Stimulated activated naive B cell treated with anti-CD40 and anti-IgM and Interleukin-4, amounts not matched to agents 10 μg/mL and 1 μg/mL and 100 μg/mL, for 72 hours (primary cell): ENCODE measurements at places on chromosomes 2 and 18.

DNA sequence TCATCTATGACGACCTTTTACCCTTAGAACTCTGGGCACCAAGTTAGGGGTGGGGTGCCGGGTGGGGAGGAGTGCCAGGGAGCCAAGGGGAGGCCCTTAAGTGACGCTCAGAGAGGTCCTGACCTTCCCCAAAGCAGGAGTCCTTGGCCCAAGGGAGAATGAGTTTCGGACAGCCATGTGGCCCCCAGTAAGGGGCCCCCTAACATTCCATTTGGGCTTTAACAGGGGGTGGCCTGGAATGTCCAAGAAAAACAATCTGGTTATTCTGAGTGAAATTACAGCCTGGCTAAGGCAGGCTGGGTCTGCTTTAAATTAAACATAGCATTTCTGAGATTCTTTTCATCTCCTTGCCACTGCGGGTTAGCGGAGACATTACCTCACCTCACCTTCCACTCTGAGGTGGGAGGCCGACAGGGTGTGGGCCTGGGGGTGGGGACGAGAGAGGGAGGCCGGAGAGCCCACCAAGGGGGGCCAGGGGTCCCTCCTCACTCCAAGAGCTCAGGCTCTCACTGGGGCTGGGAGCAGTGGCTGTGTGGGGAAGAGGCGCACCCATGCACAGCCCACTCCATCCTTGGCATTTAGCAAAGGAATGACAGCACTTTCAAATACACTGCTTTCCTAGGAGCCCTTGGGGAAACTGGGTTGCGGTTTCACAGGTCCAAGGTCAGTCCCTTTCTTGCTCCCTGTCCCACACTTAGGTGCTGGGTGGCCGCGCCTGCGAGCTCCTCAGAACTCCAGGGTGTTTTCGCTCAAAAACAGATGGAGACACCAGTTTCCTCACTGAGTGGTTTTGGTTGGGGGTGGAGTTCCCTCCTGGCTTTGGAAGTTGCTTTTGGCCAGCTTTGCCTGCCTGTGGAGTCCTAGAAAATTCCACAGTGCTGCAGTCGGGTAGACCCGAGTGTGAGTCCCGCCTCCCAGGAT is 107.4 kb downstream of the POLR1A start:
- DNase-seq, result no peak

DNA sequence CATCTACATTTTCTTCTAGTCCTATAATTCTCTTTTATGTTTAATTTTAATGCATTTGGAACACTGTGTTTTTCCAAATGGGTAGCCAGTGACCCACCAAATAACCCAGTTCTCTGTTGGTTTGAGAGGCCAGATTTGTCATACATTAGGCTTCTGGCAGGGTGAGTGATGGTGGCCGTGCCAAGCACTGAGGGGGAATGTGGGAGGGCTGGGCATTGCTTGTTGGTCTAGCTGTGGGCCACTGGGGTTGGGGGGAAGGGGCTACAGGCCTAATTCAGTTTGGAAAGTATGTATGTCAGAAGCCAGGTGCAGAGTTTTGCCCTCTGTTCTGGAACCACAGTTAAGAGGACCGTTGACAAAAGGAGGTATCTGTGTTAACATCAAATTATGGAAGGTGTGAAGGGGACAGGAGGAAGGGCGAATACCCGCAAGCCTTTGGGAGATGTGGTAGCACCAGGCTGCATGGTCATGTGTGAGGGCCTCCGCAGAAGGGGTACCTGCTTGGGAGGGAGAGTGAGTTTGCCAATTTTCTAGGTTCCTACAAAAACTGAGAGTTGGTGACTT is 38.1 kb upstream of the SCLY start:
- DNase-seq, result no peak

DNA sequence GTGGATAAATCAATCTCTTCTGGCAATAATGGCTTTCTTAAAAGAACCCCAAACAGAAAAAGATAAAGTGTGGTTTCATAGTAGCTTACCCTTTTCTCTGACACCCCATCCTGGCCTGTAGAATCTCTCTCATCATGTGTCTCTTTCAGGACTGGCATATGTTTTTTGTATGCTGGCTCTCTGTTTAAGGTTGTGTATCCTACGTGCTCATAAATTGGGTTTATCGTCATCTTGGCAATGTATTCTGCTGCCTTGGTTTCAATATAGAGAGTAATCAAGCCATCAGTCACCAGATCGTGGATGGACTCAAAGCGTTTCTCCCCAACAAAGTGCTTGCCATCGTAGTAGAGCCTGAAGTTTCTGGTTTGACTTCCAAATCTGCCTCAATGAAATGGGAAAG is 113.5 kb upstream of the CHRNA1 start:
- DNase-seq, result no peak

- no peak for DNase-seq
These were observed 257.7 kb upstream of the COPS8 start for GRCh38 chr2:236827997-236828396.

DNA sequence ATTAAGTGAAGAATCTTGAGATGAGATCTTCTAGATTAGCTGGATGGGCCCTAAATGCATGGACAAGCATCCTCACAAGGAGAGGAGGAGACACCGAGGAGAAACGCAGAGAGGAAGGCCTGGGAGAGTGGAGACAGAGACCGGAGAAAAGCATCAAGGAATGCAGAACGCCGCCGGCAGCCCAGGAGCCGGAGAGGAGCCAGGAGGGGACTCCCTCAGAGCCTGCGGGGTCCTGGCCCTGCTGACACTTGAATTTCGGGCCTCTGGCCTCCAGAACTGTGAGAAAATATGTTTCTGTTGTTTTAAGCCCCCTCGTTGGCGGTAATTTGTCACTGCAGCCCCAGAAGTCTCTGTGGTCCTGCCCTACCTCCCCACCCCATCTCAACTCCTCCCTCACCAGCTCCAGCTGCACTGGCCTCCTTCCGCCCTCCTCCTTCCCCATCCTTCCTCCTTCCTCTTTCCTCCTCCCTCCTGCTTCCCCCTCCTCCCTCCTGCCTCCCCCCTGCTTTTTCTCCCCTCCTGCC is 116.7 kb downstream of the TWIST2 start:
- DNase-seq, result no peak

DNA sequence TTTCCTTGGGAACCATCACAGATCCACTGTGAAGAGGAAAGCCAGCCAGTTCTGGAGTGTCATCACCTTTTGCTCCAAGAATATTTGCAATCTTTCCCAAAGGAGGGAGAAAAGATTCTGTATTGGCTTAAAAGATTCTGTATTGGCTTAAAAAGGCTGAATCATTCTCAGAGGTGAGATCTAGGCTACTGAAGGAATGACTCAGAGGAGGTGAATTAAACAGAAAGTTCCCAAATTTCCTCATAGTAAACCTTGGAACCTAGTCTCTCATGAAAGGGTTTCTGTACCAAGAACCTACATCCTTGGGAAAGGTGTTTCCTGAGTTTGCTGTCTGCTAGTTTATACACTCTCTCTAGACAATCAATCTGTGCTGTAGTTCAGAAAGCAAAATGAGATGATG is 34.1 kb upstream of the GRB14 start:
- no peak for DNase-seq

DNA sequence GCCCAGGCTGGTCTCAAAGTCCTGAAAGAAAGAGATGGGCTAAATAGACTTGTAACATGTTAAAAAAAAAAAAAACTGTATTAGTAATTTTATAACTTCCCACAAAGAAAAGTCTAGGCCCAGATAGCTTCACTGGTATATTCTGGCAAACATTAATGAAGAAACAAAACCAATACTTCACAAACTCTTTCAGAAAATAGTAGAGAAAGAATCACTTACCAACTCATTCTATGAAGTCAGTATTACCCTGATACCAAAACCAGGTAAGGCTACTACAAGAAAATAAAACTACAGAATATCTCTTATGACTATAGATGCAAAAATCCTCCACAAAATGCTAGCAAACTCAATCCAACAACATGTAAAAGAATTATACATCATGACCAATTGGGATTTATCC is 59.9 kb upstream of the ODC1 start:
- DNase-seq, result no peak

GRCh38 chr2:78707776-78708386 is 317.6 kb upstream of the REG3G start:
- no peak for DNase-seq

DNA sequence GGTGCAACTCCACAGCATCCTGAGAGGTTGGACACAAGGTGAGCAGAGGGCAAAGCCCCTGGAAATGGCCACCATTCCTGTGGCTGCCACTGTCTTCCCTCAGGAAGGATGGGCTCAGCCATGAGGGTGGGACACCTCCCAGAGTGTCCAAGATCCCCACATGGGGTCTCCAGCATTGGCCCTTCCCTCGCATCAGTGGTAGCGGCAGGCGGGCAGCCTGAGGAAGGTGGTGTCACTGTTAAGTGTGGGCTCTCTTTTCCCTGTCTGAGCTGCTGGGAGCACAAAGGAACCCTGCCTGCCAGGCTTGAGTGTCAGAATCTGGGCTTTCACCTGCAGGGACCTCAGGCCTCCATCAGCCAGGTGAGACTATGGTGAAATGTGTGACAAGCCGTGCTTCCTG is 47.6 kb downstream of the SP110 start:
- no peak for DNase-seq

- no peak for DNase-seq
These were observed at the start of gene ANKRD29 for GRCh38 chr18:23662309-23663263. Gene ANKRD29 (minus strand): TSS chr18:23662911. CDS start chr18:23662730, 181 bp downstream.

DNA sequence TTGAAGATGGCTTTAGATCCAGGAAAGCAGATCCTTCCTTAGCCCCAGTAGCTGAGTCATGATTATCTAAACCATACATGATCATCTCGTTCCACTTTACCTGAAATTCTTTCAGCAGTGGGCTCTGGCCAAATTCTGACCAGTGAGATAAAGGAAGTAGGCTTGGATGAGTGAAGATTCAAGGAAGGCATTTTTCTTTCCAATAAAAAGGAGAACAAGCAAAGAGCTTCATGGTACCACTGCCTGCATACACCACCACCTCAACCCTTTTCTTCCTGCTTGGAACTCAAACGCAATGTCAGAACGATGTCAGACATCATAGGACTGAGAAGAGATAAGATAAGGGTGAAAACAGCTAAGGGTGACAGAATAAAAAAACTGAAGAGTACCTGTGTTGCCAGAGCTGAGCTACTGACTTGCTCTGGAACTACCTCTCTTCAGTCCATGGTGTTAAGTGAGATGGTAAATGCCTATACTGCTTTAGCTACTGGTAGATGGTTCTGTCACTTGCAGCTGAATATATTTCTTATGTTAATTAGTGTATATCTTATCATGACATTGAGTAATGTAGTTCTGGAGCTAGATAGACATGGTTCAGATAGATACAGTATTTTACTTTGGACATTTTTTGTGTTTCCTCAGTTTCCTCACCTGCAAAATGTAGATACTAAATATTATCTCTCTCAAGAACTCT is 58.7 kb upstream of the ACVR1 start:
- DNase-seq, result no peak

- no peak for DNase-seq
These were observed 239.3 kb downstream of the GLI2 start for GRCh38 chr2:120974950-120975349.

- DNase-seq, result no peak
These were observed 2.0 kb upstream of the PRKCE start for GRCh38 chr2:45649462-45649857.

GRCh38 chr2:108633409-108633808 is 85.9 kb upstream of the RANBP2 start:
- no peak for DNase-seq

DNA sequence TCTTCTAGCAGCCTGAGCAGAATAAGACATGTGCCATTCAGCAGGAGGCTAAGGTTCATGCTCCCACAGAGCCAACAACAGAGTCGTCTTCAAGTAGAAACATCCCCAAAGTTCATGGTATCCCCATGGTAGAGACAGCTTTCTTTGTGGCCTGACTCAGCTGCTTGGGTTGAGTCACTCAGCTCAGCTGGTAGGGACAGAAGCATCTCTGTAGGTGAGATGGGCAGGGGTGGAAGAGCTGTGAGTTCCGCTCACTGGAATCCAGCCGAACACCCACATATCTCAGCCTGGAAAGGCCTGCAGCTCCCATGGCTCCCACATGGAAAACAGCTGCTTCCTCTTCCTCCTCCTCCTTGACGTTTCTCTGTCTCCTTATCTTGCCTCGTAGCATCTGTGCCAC is 792.7 kb downstream of the RNF144A start:
- DNase-seq, result no peak

DNA sequence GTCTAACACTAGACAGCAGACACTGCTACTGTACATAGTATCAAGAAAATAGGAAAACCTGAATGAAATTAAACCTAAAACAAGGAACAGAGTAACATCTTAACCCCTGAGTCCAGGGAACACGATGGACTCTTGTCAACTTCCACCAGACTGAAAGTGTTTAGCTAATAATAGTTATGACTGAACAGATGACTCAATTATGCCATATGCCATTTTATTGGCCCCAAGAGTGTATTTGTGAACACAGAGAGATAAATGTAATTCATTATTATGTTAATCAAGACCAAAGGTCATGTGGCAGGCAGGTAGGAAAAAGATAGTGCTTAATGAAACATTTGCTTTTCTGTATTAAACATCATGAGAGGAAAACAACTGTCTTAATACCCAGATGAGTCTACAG is 58.0 kb downstream of the NYAP2 start:
- no peak for DNase-seq

DNA sequence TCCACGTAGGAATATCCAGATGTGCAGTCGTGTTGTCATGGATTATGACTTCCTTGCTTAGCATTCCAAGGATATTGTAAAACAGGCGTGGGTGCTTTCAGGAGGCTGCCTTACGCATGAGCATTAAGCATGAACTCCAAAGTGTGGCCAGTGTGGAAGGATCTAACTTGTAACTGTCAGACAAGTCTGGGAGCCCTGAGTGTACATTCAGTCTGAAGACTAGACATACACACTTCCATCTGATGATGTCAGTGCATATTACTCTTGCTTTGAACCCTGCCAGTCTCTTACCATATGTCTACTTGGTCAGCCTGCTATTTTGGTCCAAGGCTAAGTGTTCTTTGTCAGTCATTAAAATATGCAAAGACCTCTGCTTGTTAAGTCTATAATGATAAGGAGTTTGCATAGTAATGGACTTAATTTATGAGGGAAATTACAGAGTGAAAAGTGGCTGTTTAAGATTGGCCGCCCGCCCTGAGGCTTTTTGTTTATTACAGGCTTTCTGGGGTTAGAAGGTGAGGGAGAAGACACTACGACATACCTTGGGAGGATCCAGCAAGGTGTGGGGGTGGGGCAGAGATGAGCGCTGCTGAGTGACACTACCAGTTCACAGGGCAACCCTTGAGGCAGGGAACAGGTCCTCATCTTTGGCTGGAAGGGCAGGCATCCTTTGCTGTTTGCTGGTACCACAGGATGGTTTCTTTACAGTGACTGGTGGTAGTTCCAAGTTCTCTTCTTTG is 48.3 kb downstream of the CABLES1 start:
- DNase-seq, result no peak

DNA sequence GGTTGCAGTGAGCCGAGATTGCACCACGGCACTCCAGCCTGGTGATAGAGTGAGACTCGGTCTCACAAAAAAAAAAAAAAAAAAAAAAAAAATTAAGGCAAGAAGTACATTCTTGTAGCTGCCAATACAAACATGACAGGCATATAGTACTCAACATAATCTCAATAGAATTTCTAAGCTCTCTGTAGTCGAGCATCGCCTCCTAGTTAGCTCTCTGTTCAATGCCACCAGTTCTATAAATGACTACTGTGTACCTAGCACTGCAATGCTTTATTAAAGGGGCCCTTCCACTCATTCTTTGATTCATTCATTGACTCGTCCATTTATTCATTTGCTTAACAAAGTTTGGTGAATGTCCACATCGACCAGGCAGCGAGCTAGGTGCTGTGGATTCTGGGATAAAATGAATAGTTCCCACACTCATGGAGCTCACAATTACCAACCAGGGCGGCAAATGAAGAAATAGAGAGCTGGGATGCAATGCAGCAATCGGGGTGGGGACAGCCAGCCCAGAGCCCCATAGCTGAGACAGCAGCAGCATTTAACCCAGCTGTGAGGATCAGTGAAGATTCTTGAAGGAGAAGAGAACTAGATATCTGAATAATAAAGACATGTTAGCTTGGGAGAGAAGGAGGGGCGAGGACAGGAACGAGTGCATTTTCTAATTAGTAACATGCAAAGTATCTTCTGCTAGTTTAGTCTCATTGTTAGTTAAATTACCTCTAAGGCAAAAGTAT is 349.8 kb downstream of the LPIN1 start:
- no peak for DNase-seq
